T-helper 9 cell (primary cell): ENCODE measurements at places on chromosomes 13 and 19.

DNA sequence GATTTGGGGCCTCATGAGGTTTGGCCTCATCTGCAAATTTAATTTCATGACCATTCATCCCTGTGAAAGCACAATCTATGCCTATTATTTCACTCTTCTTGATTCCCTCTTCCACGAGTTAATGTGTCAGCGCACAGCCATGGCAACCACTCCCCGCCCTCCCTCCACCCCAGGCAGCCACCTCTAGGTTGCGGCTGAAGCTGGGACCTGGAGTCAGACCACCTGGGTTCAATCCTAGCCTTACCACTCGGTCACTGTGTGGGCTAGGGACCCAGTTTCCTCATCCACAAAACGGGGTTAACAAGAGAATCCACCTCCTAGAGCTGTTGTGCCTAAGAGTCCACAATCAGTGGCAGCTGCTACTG is 9.8 kb downstream of the CHST8 start:
- no peak for DNase-seq

DNA sequence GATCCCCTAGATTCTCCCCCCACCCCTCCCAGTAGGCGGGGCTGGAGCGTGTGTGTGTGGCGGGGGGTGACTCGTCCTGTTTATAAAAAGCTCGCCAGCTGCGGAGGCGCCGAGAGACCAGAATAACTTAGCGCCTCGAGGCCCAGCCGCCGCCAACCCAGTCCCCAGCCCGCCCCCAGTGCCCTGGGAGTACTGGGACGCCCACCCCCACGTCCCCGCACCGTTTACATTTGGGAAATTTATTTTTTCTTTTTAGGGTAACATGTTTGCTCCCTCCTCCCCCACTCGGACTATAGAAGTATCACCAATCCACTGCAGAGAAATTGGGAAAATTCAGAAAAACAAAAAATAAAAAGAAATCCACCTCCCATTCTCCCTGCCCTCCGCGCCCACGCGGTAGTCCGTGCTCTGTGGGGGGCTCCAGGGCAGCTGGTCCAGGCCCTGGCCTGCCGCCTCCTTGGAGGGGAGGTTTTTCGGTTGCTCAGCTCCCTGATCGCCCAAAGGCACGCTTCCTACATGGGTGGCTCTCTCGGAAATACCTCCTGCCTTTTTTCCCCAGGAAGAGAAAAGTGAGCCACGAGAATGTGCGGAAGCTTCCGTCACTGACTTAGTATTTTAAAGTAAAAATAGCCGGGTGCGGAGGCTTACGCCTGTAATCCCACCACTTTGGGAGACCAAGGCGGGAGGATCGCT is 1.5 kb upstream of the RAB3A start:
- DNase-seq: peak; percentile 32

- DNase-seq: no peak
Measured at GRCh38 chr19:44782729-44783128, 5.0 kb downstream of the CBLC start.

DNA sequence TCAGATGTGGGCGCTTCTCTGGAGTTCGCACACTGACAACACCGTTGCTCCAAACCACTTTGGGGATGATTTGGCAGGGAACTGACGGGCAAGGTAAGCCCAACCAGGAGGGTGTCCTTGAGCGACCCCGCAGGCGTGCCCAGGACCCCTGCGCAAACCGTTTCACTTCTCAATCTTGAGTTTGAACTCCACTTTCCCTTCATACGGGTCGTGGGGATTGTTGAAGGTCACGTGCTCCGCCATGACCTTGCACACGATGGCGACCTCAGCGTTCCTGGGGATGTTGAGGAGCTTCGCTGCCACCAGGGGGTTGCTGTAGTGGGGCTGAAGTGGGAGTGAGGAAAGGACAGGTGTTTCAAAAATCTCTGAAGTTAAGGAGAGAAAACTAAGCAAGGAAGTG is 8.8 kb downstream of the ATP4B start:
- no peak for DNase-seq

- no peak for DNase-seq
Measured at GRCh38 chr19:41910992-41911888, 17.0 kb downstream of the ERFL start.

GRCh38 chr13:90997951-90998350 is 349.5 kb upstream of the MIR17HG start:
- no peak for DNase-seq

GRCh38 chr19:58572818-58573657 is at the start of gene MZF1:
Gene MZF1, minus strand, starts transcription at chr19:58573335. Its CDS starts 1,946 bp downstream, at chr19:58571389.
- DNase-seq: peak; percentile 99
